ENCODE measurements at places on chromosomes 7 and 10.

DNA sequence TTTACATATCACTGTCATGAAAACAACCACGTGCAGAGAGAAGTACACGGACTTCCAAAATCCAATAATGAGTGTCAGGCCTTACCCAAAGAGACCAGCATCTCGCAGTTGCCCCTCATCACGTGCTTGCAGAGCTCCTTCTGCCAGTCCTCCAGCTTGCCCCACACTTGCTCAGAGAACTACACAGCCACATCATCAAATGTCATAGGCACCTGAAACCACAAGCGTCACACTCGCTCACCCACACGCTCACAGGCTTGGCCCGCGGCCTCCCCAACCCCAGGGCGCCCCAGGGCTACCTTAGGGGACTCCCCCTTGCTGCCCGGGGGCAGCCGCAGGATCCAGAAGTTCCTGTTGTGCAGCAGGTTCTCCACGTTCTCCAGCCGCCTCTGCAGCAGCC is 123.4 kb upstream of the ZNF746 start:
- no peak for DNase-seq

DNA sequence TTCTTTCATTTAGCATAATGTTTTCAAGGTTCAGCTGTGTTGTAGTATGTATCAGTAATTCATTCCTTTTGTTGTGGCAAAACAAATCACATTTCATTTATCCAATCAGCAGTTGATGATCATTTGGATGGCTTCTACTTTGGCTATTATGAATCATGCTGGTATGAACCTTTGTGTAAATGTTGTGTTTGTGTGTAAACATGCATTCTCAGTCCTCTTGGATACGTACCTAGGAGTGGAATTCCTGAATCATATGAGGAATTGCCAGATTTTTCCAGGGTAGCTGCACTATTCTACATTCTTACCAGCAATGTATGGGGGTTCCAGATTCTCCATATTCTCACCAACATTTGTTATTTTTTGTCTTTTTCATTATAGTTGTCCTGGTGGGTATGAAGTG is 578.5 kb upstream of the MKI67 start:
- DNase-seq, result no peak

DNA sequence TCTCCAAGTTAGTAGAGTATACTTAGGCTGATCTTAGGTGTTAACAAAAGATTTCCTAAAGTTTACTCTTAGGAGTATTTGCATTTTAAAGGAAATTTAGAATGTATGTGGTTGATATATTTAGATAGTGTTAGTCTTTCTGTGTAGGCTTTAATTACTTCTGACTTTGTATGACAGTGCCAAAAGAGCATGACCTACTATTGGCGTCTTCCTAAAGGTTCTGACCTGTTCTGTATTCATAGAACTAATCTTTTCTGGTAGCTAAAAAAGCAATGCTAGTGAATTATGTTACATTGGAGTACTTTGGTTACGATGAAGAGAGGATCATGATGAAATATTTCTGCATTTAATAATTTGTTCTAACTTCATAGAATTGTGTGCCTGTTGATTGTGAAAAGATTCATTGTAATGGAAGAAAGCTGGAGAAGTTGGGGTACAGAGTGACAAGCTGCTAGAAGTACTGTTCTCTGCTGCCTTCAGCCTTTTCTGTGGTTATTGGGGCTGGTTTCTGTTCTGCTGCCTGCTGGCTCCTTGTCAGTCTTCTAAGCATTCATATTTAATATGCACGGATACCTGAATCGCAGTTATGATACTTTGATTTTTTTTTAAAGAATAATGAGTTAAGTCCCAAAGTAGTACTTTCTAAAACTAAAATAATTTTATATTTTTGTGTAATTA is 13.2 kb downstream of the WAC start:
- no peak for DNase-seq

- DNase-seq, result no peak
Measured at GRCh38 chr10:118108194-118109026, 61.7 kb upstream of the RAB11FIP2 start.

GRCh38 chr10:131431978-131432690 is 120.6 kb upstream of the TCERG1L start:
- no peak for DNase-seq

- DNase-seq, result no peak
Measured at GRCh38 chr7:69318794-69319193, 279.5 kb upstream of the AUTS2 start.

GRCh38 chr7:138317044-138317596 is 142.9 kb upstream of the TRIM24 start:
- no peak for DNase-seq

GRCh38 chr7:69635555-69636185 is 37.4 kb downstream of the AUTS2 start:
- no peak for DNase-seq

DNA sequence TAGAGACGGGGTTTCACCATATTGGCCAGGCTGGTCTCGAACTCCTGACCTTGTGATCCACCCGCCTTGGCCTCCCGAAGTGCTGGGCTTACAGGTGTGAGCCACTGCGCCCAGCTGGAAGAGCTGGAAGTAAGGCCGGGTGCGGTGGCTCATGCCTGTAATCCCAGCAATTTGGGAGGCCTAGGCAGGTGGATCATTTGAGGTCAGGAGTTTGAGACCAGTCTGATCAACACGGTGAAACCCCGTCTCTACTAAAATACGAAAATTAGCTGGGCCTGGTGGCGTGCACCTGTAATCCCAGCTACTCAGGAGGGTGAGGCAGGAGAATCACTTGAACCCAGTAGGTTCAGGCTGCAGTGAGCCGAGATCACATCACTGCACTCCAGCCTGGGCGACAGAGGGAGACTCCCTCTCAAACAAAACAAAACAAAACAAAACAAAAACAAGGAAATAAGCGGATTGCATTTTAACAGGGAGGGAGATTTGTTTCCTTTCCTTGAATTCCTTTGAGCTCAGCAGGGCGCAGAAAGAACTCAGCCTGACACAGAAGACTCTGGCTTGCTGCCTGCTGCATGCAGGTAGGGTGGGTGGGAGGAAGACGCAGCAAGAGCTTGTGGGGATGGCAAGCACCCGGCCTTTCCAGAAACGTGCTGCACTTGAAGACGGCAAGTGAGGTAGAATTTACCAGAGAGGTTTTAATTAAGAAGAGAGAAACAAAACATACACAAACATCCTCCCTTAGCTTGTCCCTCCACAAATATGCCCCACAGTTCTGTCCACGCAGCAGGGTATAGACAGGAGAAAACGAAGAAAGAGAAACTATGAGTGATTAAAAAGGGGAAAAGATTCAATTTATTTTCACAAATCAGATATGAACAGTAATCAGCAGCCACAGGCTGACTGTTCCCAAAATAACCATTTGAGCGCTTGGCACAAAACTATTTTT is 148.0 kb downstream of the RNF216 start:
- no peak for DNase-seq

- DNase-seq, result no peak
Measured at GRCh38 chr7:87370660-87371180, 25.3 kb downstream of the CROT start.

- no peak for DNase-seq
Measured at GRCh38 chr7:132436121-132436520, 140.1 kb downstream of the PLXNA4 start.

DNA sequence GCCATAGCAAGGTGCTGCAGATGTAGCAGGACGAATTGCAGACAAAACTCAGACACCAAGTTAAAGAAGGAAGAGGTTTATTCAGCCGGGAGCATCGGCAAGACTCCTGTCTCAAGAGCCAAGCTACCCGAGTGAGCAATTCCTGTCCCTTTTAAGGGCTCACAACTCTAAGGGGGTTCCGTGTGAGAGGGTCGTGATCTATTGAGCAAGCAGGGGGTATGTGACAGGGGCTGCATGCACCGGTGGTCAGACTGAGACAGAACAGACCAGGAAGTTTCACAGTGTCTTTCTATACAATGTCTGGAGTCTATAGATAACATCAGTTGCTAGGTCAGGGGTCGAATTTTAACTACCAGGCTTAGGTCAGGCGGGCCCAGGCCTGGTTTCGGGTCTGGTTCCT is 222.0 kb upstream of the C7orf33 start:
- no peak for DNase-seq

- no peak for DNase-seq
Measured at GRCh38 chr7:118590107-118590506, 365.6 kb downstream of the ANKRD7 start.

- DNase-seq, result peak; percentile 44
Measured at GRCh38 chr7:121081327-121081936, 92.9 kb downstream of the CPED1 start.

DNA sequence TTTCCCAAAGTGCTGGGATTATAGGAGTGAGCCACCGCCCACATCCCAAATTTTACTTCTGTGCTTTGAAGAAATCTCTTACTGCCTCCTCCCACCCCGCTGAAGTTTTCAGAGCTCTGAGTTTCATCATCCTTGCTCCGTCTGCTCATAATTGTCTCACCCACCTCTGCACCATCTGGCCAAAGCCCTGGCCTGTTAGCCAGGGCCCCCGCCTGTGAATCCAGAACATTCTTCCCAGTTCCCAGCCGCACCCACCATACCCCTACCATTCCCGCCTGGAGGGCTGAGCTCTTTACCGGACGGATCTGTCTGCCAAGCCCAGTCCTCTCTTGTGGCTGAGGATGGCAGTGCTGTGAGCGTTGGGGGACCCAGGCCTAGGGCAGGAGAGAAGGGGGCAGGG is 14.5 kb downstream of the SSC4D start:
- no peak for DNase-seq

DNA sequence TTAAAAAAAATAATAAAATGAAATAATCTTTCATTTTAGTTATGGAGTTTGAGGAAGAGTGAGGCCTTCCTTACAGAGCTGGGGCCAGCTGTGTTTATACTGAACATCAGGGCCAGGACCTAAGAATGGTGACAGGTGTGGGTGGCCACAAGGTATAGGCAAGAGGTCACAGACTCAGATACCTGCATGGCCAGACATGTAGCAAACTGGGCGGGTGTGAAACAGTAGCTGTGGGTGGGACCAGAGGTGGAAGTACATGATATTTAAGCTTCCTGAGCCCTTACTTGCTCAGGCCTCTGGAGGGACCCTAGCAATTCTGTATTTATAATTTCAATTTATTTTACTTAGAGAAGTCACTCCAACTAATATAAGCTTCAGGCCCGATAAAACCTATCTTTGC is 27.7 kb upstream of the CAMK1D start:
- DNase-seq, result no peak

- DNase-seq, result no peak
Measured at GRCh38 chr10:13765641-13766341, 179.0 kb downstream of the PRPF18 start.

DNA sequence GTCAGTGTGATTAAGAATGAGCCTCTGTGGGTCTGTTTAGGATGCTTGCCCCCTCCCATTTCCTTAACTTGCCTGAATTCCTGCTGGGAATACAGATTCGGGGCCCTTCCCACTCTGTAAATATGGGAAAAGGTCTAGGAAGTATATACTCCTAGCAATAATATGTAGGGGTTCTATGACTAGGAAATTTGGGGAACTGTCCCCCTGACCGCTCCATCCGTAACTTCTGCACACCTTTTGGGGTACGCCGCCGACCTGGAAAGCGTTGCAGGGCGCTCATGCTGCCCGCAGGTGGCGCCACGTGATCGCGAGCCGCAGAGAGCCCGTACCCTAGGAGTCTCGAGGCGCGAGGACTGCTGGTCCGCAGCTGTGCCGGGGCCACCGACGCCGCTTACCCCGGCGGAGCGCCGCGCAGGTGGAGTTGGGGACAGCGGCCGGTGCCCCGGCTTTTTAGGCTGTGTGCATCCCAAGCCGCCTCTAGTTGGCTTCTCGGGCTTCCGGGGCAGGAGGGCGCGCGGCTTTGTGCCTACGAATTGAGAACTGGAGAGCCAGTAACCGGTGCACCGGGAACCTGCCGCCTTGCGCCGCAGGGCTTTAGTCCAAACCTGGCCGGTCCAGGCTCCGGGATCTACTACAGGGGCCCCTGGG is 656 bp upstream of the CNNM2 start:
- peak; percentile 68 for DNase-seq

DNA sequence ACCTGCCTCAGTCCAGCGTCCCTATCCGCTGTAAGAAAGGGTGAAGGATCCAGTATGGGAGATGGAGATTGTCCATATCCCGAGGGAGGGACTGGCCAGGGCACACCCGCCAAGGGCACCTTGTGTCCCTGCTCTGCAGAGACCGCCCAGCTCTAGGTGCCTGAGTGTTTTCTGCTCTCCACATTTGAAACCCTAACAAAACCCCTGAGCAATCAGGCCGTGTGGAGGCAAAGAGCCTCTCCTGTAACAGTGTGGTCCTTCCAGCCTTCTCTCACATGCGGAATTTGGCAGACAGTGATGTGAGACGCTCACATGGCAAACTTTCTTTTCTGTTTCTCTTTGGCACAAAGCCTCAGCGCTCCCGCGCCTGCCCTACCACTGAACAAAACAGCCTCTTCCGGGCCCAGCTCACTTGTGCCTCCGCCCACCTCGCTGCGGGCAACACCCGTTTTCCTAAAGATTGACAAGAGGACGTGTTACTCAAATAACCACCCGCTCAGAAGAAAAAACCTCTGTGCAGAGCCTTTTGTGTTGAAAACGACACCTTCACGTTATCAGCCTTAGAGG is 514.8 kb downstream of the DNAJB6 start:
- no peak for DNase-seq

GRCh38 chr10:118952493-118953295 is 76.8 kb upstream of the NANOS1 start:
- no peak for DNase-seq
